ENCODE measurements at places on chromosomes 11 and 22.

DNA sequence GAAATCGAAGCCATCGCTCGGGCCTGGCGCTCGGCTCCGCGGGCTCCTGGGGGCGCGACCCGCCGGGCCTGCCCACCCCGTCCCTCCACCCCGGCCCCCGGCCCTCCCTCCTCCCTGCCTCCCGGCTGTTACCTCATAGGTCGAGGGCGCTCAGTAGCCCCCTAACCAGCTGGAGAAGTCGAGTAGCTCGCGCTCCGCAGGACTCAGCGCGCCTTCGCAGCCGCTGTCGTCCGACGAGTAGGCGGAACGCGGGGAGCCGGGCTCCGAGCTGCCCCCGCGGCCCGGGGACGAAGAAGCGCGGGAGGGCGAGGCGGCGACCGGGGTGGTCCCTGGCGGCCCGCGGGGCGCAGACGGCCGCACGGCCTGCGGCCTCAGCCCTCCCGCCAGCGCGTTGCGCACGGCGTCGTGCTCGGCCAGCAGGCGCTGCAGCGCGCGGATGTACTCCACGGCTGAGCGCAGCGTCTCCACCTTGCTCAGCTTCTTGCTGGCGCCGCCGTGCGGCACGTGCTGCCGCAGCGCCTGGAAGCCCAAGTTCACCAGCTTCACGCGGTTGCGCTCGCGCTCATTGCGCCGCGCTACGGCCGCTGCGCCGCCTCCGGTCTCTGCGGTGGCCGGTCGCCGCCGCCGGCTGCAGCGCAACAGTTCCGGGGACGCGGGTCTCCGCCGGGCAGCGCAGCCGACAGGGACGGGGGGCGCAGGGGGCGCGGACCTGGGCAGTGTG, 627 bp downstream of the ASCL2 start:
- DNase-seq = no peak

DNA sequence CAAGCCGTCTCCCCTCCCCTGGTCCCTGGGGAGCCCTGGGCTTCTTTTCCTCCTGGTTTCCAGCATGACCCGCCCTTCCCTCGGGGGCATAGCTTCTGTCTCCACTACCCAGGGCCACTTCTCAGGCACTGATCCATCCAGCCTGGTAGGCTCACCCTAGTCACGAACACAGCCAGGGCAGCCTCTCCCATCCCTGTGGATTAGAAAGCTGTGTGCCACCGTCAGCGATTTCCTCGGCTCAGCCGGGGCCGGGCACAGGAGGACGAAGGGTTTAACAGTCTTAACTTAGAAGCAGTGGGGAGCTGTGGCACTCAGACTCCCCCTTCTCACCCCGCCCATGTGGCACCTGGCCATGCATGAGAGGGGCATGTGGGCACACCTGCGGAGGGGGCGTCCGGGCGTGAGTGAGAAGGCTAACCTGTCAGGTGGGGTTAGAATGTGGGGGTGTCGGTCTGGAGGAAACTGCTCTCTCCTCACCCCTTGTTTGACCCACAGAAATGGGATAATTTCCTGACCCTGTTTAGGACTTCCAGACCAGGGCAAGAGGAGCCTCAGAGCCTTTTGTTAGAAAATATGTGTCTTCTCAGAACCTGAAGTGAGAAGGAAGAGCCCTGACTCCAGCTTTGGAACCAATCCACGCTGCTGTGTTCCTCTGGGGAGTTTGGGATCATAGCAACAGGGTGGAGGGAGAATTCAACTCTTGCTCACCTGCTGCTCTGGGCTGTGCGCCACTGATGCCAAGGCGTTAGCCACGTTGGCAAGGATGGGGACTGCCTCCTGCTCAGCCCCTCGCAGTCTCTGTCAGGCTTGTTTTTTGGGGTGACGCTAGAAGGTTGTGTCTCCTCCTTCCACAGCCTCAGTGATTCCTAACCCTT, 14.6 kb downstream of the GLB1L2 start:
- DNase-seq = no peak

DNA sequence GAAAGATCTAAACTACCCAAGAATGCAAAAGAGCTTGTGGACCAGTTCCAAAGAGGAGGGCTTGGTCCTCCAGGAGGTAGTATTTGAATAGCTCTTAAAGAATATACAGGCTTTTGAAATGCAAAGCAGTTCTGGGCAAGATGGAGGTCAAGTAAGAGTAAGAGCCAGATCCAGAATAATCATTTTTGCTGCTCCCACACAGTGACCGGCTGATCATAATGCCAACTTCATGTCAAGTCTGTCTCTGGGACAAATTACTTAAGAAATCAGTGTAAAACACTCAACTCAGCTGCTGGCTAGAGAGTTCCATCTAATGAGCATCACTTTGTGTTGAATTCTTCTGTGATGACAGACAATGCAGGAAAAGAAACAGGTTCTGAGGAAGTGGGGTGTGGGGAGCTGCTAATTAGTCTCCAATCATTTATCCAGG, 250.9 kb upstream of the NARS2 start:
- DNase-seq = no peak

DNA sequence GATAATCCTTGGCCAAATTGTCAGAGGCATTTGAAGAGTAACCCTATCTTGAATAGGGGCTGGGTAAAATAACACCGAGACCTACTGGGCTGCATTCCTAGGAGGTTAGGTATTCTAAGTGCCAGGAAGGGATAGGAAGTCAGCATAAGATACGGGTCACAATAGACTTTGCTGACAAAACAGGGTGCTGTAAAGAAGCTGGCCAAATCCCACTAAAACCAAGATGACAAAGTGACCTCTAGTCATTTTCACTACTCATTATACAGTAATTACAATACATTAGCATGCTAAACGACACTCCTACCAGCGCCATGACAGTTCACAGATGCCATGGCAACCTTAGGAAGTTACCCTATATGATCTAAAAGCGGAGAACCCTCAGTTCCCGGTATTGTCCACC, 964 bp upstream of the REXO2 start:
- no peak for DNase-seq

DNA sequence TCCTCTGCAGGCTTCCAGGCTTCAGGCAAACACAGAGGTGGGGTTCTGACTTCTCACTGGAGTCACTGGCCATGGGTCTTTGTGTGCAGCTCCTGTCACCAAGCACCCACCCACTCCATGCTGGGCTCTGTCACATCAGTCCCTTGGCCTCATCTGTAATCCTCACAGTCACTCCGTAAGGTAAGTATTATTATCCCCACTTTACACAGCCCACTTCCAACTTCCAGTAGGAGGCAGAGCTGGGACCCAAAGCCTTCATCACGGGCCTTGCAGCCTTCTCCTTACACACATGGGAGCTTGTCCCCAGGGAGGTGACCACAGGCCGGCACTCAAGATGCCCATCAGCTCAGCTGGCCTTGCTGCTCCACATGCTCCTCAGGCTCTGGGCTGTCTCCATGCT, 266.7 kb upstream of the B3GAT1 start:
- no peak for DNase-seq

DNA sequence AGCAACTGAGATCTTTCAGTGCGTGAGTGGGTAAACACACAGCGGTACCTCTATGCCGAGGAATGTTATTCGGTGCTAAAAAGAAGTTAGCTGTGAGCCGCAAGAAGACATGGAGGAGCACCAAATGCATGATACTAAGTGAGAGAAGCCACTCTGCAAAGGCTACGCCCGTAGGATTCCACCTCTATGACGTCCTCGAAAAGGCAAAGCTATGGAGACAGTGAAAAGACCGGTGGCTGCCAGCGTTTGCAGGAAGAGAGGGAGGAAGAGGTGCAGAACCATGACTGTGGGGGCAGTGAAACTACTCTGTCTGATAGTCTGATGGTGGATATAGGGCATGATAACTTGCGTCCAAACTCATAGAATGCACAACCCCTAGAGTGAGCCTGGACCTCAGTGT, 28.7 kb downstream of the IGF2 start:
- DNase-seq = no peak

GRCh38 chr11:6303661-6304060, 16.6 kb downstream of the CAVIN3 start:
- DNase-seq = no peak
